ENCODE measurements at places on chromosomes 5 and 9.

GRCh38 chr5:142674531-142675469 is 11.1 kb downstream of the FGF1 start:
- DNase-seq, result no peak

- no peak for DNase-seq
Measured at GRCh38 chr5:33800241-33800950, 91.4 kb downstream of the ADAMTS12 start.

DNA sequence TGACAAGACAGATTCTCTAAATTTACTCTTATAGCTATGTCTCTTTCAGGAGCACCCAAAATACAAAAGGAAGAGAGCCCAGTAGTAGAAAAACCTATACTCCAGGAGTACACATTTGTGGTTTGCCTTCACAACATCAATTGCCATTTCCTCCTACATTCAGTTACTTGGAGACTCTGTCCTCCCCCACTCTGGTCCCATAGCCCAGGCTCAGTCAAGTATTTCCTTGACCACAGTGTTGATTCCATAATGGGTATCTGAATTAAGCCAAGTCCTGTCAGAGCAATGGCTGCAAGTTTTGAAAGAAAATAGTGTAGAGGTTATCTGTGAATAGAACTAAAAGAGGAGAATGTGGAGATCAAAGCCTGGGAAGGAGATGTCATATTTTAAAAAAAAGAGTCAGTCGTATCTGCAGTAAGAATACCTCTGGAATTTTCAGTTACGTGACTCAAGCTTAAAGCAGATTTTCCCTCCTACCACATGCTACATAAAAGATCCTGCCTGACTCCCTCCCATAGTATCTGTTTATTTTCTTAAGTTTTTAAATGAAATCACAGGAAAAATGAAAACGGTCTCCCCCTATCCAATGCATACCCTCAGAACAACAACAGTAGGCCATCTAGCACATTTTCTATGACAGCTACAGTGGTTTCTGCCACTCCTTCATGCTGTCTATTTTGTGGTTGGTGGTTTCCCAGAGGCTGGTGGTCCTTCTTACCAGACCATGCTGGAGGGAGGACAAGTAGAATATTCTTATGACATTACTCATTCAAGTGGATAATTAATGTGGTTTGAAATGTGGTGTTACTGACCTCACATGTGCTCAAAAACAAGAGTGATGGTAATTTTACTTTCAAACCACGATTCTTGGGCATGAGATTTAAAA is 249.7 kb upstream of the TMEM161B start:
- no peak for DNase-seq

DNA sequence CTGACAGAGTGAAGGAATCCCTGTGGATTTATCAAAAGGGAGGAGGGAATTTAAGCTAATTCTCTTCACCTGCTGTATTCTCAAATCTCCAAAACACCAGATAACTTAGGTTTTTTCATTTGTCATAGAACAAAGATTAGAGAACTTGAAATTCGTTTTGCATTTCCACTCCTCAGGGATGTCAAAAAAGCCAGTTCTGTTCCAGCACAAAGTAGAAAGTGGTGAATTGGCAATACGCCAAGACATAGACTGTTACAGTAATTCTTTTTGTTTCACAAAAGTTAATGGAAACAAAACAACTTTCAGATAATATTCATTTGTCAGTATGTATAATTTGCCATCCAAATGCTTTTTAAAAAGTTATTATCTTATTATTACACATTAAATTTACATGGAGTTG is 15.0 kb downstream of the S1PR3 start:
- no peak for DNase-seq

GRCh38 chr5:142929587-142929986 is 159.4 kb downstream of the ARHGAP26 start:
- DNase-seq, result no peak

All from activated naive CD4-positive, alpha-beta T cell treated with anti-CD3 and anti-CD28 coated beads, Interleukin-2, amount 10 ng/mL, durations not matched to agents 7 days and 5 days (primary cell).